B cell (primary cell): ENCODE measurements at places on chromosomes 12 and 14. TPM values are rescaled to one million over a fixed set of nuclear protein-coding genes. Genes with fewer than 3 reads are reported as not detected.

GRCh38 chr14:49959822-49960408 is 67.0 kb downstream of the ARF6 start:
- peak; percentile 77 for DNase-seq

DNA sequence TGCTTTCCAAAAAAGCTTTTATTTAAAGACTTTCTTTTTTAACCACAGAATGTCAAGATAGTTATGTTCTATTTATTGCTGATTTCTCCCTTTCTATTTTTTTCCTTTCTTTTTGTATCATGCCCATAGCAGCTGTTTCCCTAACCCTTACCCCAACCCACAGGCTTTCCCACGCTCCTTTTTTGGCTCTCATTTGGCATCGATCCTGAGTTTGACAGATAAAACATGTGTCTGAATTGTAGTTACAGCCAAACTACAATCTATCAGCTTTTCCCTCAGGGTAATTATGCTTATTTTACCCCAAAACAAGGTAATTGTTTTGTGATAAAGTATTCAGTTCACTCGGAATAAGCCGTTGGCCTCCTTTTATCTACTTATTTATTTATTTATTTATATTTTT is 46.7 kb downstream of the PDE3A start:
- no peak for DNase-seq

GRCh38 chr12:117189725-117190209 is 503 bp downstream of the FBXO21 start:
- DNase-seq = peak; percentile 74

- DNase-seq = peak; percentile 50
Observed at GRCh38 chr12:76455582-76456345, 103.8 kb downstream of the OSBPL8 start.

GRCh38 chr14:73794146-73794545 is 57.5 kb upstream of the PTGR2 start:
- no peak for DNase-seq

- DNase-seq = no peak
Observed at GRCh38 chr12:113847856-113848255, 118.3 kb downstream of the RBM19 start.

DNA sequence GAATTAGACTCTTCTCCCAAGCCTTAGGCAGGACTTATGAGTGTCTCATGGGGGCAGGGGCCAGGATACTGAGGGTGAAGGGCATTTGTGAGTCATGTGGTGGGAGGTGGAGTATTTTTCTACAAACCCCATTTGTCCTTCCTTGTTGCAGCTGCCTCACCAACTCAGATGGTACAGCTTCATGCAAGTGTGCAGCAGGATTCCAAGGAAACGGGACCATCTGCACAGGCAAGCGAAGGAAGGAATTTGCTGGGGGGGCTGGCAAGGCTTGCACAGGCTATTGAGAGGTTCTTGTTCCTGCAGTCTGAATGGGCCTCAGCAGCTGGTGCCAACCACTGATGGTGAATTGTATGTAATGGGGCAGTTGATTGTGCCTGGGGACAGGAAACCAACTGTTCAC is 125.1 kb downstream of the STAB2 start:
- no peak for DNase-seq

GRCh38 chr12:130162745-130163460 is 639 bp downstream of the FZD10 start:
- peak; percentile 8 for DNase-seq

GRCh38 chr12:66270613-66271012 is 31.7 kb upstream of the HELB start:
- DNase-seq = no peak

DNA sequence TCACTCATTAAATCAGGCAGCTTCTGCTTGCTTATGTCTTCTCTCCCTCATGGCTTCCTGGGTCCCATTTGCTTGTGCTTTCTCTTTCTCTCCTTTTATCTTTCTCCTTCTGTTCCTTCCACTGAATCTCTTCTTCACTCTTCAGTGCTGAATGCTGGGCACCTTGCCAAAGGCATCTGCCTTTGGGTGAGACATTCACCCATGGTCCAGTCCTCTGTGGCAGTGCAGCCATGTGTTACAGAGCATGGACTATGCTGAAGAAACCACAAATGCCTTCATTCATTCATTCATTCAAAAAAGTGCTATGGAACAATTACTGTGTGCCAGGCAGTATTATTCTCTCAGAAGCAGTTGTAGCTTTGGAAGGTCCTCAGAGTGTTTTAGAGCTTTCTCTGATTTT is 344.4 kb upstream of the STXBP6 start:
- no peak for DNase-seq

DNA sequence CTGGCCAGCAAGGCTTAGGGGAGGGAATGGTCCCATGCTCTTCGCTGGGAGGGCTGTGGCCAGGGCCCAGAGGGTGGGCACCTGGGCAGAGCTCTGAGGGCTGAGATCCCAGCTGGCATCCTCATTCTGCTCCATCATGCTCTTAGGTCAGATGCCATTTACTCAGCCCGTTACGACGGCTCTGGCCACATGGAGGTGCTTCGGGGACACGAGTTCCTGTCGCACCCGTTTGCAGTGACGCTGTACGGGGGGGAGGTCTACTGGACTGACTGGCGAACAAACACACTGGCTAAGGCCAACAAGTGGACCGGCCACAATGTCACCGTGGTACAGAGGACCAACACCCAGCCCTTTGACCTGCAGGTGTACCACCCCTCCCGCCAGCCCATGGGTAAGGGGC is 30.8 kb upstream of the LRP1-AS start:
- DNase-seq = no peak

GRCh38 chr12:70605976-70606375 is 31.3 kb downstream of the PTPRB start:
- DNase-seq = no peak

DNA sequence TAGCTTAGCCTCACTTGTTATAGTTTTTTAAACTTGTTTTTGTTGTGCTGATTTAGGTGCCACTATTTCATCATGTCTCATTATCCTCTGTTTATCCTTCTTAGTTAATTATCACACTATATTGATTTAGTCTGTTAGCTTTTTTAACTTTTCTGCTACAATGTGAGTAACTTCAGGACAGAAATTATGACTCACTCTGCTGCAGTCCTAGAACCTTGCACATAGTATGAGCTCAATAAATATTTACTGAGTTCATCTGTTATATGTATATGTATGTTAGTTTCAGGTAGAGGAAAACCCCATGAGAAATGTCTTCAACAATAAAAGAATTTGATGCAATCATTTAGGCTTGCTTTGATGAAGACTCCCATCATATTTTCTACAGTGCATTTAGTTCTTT is 224.3 kb upstream of the NAV3 start:
- DNase-seq = no peak

- no peak for DNase-seq
Observed at GRCh38 chr14:79701371-79701770, 509.9 kb downstream of the DIO2 start.

GRCh38 chr12:84631020-84631419 is 281.6 kb downstream of the SLC6A15 start:
- DNase-seq = no peak

- DNase-seq = no peak
Observed at GRCh38 chr12:46219877-46220655, 48.8 kb downstream of the SLC38A1 start.

GRCh38 chr12:80862531-80862930 is 75.2 kb downstream of the LIN7A start:
- DNase-seq = no peak

- no peak for DNase-seq
Observed at GRCh38 chr12:102569803-102570202, 89.4 kb upstream of the IGF1 start.

DNA sequence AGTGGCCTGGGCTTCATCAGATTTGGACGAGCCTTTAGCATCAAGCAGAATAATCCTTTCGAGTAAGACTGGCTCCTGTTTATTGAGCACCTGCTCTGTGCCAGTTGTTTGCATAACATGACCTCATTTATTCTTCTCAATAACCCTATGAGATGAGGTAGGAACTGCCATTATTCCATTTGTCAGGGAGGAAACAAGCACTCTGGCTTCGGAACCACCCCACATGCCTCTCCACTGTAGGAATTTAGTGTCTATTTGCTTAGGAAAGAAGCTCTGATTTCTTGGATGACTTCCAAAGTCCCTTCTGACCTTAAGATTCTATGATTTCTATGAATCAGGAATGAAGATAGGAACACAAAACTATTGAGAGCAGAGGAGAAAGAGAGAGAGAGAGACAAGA is 11.0 kb downstream of the SAMD4A start:
- DNase-seq = no peak

DNA sequence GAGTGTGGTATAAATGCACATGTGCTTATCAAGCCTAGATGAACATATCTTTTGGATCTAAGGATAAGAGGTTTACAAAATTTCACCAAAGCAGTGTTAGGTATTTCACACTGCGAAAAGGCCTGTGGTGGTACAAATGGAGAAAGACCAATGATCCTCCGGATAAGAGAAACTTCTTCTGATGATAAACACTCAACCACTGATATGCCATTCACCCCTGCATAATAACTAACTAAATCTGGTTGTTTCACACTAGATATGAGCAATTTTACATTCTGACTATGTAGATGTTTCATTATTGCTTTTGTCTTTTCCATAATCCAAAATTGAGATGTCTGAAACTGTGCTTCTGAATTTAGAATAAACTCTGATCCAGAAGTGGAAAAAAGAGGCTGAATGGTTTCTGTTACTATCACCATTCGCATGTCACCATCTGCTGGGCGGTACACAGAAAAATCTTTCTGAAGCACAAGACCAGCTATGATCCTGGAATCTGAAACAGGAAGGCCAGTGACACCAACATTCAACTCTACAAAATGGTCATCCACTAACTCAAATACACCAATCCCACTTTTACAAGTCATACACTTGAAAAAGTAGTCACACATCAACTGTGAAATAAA is 1.3 kb downstream of the BBS10 start:
- DNase-seq = peak; percentile 47

The IL31 gene
- polyA plus RNA-seq = not detected in 2 replicates

The SLC2A14 gene
- 2.5 and 8.5 TPM in 2 replicates for polyA plus RNA-seq

The SMOC1 gene
- polyA plus RNA-seq = 0.04 and 0.16 TPM in 2 replicates

The CLEC1B gene
- polyA plus RNA-seq = not detected in 2 replicates

The TAS2R13 gene
- 0.06 TPM in 1 of 2 replicates, not detected in the other for polyA plus RNA-seq

The DPPA3 gene
- polyA plus RNA-seq = not detected in 2 replicates

The RIN3 gene
- polyA plus RNA-seq = 57.2 and 62.1 TPM in 2 replicates

The HNF1A gene
- not detected in 2 replicates for polyA plus RNA-seq

The CD69 gene
- 997 and 1,149 TPM in 2 replicates for polyA plus RNA-seq

The SMCO3 gene
- not detected in 2 replicates for polyA plus RNA-seq

The GPX2 gene
- not detected in 2 replicates for polyA plus RNA-seq

The GDF3 gene
- not detected in 2 replicates for polyA plus RNA-seq

The IGF1 gene
- polyA plus RNA-seq = 0.10 and 0.21 TPM in 2 replicates
